ENCODE measurements at places on chromosomes 11 and 22.

- no peak for DNase-seq
These were observed 296.2 kb downstream of the NTM start for GRCh38 chr11:131666617-131667016.

DNA sequence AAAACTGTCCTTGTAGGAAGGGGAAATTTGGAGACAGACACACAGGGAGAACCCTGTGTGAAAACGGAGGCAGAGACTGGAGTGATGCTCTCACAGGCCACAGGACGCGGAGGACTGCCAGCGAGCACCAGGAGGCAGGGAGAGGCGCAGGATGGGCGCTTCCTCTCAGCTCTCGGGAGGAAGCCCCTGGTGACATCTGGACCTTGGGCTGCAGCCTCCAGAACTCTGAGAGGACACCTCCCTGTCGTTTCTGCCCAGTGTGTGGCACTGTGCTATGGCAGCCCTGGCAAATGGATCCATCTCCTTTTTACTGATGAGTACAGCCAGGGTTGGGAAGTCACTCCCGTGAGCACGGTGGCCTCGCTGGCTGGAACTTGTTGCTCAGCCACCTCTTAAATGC lies 73.9 kb downstream of the LRRC32 start:
- DNase-seq, result no peak

DNA sequence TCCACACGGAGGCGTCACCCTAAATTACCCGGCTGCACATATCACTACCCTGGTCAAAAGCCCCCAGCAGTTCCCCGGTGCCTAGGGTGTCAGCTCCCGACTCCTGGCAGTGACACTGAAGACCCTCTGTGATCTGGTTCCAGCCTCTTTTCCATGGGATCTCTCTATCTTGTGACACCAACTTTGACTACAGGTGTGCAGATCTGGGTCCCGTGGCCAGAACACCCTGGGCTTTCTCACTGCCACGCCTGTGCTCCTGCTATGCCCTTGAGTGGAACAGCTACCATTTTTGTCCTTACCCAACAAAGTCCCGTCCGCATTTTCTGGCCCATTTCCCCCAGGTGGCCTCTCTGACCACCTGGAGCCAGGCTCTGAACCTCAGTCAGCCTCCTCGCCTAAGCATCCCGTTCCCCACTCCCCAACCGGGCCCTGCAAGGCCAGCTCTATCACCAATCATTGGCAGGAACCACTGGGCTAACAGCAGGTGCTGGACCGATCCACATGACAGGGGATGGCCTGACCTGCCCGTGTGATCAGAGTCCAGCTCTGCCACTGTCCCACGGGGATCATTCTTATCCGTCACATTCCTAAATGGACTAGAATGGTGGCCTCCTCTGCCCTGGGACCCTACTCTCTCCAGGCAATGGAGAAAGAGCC lies 20.7 kb upstream of the CBX7 start:
- DNase-seq, result no peak

GRCh38 chr11:24559315-24559714 lies 62.5 kb downstream of the LUZP2 start:
- DNase-seq, result no peak

GRCh38 chr11:86108890-86109638 lies 40.2 kb upstream of the PICALM start:
- DNase-seq, result no peak

- DNase-seq, result no peak
These were observed 9.7 kb upstream of the GRK2 start for GRCh38 chr11:67256477-67257135.

DNA sequence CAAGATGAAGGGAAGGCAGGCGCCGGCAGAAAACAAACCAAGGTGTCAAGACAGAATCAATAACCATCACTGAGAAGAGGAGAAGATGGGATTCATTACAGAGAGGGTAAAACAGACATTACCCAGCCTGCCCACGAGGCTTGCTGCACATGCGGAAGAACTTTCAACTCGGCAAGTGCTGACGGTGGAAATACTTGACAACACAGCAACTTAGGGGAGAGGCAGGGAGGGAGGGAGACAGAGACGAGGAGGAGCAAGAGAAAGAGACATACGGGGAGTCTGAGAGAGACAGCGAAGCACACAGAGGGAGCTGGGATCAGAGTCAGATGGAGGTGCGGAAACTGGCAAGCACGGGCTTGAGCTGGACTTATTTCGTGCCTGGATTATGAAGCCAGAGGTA lies 129.3 kb upstream of the NECTIN1 start:
- DNase-seq, result no peak

DNA sequence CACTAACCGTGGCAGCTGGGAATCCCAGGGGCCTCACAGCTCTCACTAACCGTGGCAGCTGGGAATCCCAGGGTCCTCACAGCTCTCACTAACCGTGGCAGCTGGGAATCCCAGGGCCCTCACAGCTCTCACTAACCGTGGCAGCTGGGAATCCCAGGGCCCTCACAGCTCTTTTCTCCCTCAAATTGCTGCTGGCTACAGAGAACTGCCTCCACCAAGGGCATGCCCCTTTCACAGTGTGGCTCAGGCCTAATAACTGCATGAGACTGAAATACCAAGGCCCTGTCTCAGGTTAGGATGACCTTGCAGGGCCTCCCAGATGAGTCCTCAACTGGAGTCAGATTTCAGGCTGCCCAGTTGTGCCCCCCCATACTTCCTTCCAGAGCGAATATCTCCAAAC lies 35.1 kb upstream of the GGTLC2 start:
- DNase-seq, result no peak

DNA sequence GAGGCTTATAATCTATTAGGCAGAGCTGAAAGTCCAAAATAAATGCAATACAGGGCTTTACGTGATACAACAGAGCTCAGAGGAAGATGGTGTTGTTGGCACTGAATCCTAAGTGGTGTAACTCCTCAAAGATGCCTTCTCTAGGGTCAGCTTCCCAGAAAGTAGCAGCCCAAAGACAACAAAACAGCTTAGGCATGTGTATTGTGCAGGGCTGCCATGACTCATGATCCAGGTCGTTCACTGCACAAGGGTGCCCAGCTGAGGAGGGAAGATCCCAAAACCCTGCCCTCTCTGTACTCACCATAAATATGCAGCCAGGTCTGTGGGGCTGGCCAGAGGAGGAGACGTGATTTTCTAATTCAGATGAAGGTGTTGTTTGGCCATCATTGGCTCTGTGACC lies 59.4 kb upstream of the NNMT start:
- no peak for DNase-seq

- no peak for DNase-seq
These were observed 36.0 kb upstream of the ACCSL start for GRCh38 chr11:44011797-44012196.

DNA sequence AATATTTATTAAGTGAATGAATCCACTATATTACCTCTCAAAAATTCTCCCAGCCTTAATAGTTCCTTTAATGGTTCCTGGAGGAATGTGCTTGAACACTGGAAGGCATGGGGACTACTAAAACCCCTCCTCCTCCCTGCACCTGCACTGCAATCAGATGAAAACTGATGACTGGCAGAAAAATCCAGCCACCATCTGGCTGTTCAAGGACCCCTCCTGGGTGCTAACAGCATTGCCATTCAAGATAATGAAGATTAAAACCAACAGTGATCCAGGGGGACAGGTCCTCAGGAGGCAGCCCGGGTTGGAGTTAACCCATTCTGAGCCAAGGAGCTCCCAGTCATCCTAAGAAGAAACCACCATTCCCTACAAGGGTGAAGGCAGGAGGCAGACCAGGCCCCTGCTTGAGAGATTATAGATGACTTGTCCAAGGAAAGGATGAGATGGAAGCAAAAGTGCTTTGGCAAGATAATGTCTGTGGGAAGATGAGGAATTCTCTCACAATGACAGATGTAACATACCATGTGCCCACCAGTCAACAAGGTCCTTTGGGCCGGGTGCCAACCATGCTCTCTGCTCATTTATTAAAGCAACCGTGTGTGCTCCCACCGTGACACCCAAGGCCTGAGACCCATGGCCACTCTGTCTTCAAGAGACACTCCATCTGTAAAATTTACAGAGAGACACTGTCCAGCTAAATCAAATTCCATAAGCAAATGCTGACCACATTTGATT lies 90.6 kb downstream of the LARGE1 start:
- DNase-seq, result no peak

DNA sequence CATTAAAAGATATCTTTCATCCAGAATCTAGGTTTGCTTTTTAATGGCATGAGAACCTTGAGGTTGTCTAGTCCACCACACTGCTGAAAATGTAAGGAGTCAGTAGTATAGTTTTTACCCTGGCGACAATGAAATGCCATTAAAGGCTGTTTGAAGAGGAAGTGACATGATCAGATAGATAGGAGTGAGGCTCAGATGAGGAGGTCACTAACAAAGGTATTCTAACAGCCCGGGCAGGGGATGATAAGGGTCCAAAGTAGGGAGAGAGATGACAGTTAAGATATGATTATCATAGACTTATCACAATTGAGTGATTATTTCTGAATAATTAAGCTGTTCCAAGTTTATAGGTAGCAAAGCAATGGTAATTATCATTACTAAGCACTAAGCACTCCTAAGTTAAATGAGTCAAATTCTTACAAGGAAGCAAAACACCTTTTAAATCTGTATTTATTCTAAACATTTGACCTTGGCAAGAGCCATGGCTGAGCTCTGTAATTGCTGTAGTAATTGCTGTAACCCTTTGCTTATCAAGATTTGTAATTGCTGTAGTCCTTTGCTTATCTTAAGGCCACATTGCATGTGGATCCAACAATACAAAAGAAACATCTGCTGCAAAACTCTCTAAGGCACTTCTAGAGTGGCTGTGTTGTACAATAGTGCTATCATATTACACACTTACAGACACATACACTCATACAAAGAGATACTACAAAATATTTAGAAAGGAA lies 92.6 kb downstream of the ENTHD1 start:
- no peak for DNase-seq

DNA sequence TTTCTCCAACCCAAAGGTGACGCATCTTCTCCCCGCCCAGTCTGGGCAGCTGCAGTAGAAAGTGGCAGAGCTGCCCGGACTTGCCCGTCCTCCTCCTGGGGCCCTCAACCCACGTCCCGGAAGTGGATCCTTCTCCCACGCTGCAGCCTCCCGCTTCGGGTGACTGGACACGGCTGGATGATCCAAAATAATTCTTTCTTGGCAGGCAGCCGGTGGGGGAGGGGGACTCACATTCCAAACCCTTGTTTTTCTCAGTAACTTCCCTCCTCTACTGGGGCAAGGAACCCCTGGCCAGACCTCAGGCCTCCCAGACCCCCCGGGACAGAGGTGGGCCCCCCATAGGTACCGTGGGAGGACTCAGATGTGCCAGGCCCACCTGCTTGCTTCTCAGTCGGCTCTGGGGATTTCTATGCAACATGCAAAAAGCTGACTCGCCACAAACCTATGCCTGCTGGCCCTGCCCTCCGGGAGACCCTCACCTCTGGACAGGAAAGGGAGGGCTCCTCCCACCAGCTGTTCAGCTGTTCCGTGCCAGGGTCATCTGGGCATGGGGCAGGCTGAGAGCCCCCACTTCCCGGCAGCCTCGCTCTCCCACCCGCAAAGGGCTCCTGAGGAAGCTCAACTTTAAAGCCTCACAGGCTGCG lies 1.4 kb downstream of the PLXNB2 start:
- DNase-seq, result peak; percentile 98

DNA sequence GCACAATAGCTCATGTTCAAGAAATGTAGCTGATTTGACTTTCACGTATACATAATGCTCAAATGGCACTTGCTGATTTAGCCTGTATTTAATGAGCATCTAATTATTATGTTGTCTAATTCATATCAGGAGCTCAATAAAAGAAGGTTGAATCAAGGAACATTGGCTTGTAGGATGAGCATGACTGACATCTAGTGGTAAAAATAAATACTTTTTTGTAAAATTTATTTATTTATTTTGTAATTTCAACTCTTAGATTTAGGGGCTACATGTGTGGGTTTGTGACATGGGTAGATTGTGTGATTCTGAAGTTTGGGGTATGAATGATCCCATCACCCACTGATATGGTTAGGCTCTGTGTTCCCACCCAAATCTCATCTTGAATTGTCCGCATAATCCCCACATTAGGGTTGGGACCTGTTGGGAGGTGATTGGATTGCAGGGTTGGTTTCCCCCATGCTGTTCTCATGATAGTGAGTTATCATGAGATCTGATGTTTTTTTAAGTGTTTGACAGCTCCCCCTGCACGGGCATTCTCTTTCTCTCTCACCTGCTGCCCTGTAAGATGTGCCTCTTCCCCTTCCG lies 1.7 kb upstream of the OR52E5 start:
- peak; percentile 45 for DNase-seq

GRCh38 chr22:39148727-39149535 lies 3.5 kb downstream of the CBX7 start:
- no peak for DNase-seq

DNA sequence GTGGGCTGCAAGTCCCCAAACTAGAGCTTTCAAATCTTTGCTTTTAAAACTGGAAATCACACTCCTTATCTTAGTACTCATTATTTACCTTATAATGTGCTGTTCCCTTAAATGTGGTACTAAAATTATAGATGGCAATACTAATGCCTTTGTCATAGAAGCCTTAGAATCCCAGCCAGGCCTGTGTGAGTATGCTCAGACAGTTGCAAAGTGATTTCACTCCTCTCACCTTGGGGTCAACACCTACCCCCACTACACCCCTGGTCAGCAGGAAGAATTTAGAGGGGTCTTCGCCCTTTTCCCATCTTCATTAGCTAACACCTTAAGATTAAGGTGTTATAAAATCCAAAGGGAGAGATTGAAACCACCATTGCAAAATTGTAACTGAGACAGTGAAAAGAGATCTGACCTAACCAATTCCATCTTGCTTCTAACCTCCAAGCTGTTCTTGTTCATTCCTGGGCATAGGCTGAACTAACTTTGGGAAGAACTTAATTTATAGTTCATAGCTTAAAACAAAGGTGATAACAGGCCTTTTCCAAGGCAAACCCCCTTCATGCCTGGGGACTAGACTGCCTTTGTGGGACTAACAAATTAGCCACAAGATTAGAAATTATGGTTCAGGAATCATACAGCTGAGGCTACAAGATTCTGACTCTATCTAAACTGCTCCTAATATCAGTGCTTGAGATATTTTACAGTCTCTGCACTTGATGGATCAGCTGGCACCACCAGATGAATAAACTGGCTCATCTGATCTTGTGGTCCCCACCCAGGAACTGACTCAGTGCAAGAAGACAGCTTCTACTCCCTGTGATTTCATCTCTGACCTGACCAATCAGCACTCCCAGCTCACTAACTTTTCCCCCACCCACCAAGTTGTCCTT lies 10.4 kb upstream of the MRPL17 start:
- no peak for DNase-seq

DNA sequence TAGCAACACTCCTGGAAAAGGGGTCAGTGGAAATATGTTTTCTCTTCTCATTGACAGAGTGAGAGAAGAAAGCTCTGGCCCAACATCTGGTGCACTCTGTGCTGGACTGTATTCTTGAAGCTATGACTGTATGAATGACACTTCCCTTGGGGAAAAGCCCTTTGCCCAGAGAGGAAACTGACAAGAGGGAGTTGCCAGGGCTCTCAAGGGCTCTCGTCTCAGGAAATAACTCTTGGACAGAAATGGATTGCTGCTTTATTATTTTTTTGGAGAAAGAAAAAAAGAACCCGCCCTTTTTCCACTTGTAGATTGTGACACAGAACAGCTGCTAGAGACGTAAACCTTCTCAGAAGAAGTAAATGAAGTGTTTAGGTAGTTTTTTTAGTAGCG lies 11.4 kb downstream of the ETS1 start:
- DNase-seq, result peak; percentile 11

- DNase-seq, result peak; percentile 75
These were observed 7.5 kb upstream of the WEE1 start for GRCh38 chr11:9565822-9566560.

Data from KBM-7 (cell line).